ENCODE measurements at places on chromosomes 3 and 15.

- no peak for DNase-seq
Observed at GRCh38 chr3:100981164-100981911, 11.9 kb downstream of the ABI3BP start.

DNA sequence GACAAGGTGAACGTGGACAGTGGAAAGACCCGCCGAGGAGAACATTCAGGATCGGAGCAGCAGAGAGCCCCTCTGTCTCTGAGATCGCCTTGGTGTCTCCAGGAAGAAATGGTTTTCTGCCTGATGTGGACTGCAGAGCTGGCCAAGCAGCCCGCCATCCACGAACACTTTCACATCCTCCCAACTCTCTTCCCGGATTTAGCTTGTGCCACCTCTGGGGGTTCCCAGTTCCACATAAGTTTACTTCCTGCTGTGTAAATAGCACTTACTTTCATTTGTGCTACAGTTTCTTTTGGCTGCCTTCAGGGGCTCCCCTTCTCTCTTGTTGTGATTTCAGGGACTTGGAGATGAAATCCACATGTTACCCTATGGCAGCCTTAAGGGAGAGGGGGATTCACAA lies 48.4 kb downstream of the SEMA5B start:
- no peak for DNase-seq

DNA sequence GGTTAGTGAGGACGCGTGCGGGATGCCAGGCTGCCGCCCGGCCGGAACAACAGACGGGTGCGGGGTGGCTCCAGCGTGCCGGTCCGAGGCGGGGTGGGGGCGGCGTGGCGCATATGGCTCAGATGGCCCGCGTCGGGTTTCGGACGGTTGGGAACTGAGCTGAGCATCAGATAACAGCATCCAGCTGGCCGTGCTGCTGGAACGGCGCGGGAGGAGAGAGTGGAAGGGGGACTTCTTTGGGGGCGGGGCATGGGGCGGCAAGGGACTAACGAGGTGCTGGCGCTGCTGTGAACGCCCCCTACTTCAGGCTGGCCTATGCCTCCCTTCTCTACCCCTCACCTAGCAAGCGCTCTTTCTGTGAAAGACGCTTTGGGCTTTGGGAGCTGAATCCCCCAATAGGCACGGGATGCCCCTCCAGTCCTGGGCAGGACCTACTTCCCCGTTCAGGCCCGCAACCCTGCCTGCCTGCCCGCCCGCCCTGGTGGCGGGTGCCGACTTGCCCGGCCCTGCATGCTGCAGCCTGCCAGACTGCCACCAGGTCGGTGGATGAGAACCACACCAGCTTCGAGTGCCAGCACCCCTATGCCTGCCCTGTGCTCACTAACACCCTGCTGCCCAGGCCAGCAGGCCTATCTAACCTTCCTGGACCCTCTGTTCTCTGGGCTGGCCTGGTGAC lies 542 bp downstream of the INKA1 start:
- DNase-seq, result peak; percentile 25

DNA sequence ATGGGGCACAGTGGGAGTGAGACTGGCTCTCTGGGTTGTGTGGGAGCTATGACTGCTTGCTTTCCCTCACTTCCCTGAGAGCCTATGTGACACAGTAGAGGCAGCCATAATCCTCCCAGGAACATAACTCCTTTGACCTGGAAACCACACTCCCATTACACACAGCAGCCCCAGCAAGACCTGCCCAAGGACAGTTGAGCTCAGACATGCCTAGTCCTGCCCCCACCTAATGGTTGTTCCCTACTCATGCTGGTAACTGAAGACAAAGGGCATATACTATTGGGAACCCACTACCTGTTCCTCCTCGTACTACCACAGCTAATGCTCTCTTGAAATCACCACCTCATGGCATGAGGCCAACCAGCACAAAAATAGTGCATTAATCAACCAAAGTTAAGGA lies 550.4 kb upstream of the ARPP21 start:
- no peak for DNase-seq

DNA sequence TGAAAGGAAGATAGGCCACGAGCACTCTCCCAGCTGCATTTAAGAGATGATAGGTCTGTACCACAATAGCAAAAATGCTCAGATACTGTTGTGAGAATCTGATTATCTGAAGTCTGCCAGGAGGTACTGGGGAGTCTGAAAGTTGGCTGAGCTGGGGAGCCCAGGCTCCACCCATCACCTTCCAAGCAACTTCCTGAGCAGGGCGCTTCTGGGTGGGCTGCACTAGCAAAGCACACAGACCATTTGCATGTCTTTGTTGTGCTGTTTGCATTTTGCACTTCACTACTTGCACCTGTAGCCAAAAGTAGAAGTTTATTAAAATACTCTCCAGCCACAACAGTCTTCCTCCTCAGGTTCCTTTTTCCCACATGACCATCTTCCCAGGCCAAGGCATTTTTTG lies 133.2 kb downstream of the ALDH1A2 start:
- no peak for DNase-seq

GRCh38 chr15:101200181-101200580 lies 51.7 kb downstream of the CHSY1 start:
- DNase-seq, result no peak

DNA sequence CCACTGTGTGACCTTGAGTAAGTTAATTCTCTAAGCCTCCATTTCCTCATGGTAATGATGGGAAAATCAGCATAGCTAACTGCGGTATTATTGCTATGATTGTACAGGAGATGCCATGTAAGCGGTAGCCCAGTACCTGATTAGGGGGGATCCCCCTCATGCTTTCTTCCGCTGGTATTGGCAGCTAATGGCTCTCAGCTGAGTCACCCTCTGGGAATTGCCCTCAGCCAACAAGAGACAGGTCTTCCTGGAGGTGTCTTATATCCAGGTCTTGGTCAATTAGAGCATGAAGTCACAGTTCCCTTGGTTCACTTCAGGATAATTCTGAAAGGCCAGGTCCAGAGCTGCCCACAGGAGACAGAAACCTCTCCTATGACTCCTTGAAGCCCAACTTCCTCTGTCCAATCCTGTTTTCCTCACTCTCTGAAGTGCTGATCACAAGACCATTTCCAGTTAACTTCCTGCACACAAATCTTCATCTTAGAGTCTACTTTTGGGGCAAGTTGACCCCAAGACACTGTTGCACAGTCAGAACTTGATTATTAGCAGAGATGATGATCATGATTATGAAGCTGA lies 724.7 kb upstream of the ZNF385D start:
- DNase-seq, result no peak

DNA sequence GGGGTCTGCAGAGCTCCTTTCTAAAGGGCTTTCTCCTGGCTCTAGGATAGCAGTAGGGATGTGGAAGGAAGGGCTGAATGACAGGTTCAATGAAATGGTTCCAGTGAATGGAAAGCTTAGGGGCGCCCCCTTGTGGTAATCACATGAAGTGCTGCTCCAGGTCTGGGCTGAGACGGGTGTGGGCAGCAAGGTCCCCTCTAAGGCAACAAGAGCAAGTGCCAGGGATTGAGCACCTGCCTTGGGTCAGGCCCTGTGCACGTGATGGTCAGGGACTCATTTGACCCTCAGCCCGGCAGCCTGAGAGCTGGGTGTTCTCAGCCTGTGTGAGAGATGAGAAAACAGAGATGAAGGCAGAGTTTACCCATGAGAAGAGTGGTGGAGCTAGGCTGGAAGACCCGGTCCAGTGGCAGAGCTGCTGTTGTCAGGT lies 12.1 kb upstream of the CX3CR1 start:
- peak; percentile 81 for DNase-seq

DNA sequence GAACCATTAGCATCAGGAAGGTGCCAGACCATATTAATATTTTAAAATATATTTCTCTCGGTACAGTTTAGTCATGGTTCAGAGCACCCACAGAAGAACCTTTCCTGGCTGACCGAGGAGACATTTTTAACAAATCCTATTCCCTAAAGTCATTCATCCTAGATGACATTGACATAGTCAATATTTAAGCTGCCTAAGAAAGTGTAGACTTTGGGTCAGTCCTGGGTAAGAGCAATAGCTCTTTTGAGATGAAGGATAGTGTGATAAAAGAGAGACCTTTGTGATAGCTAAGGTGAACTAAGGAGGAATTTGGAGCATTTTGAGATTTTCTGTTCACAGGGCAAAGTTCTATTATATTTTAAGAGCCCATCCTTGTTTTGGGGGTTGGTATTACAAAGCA lies 47.5 kb downstream of the ZNF609 start:
- DNase-seq, result no peak

- DNase-seq, result peak; percentile 55
Observed at GRCh38 chr3:143084856-143085731, 34.5 kb upstream of the CHST2 start.

GRCh38 chr3:126277629-126278378 lies 79.4 kb downstream of the KLF15 start:
- peak; percentile 8 for DNase-seq

DNA sequence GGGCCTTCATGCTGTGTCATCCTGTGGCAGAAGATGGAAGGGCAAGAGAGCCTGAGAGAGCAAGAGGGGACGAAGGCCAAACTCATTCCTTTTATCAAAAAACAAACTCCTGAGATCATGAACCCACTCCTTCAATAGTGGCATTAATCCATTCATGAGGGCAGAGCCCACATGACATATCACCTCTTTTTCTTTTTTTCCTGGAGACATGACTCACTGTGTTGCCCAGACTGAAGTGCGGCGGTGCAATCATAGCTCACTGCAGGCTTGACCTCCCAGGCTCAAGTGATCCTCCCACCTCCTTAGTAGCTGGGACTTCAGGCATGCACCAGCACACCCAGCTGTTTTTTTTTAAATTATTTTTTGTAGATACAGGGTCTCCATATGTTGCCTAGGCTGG lies 92.0 kb upstream of the RNU6-1 start:
- no peak for DNase-seq

- DNase-seq, result no peak
Observed at GRCh38 chr3:118740722-118741290, 293.8 kb downstream of the IGSF11 start.

DNA sequence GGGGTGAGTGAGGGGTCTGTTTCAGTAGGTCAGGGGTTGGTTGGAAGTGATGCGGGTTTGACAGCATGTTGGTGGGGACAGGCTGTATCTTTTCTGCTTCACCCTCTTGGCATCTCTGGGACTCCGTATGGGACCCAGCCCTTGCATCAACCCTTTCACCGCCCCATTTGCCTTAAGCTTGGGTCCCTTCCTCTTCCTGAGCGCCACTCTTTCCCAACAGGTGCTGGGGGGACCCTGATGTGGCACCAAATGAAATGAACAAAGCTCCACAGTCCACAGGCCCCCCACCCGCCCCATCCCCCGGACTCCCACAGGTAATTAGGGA lies 1.1 kb downstream of the EIF4G1 start:
- peak; percentile 9 for DNase-seq

DNA sequence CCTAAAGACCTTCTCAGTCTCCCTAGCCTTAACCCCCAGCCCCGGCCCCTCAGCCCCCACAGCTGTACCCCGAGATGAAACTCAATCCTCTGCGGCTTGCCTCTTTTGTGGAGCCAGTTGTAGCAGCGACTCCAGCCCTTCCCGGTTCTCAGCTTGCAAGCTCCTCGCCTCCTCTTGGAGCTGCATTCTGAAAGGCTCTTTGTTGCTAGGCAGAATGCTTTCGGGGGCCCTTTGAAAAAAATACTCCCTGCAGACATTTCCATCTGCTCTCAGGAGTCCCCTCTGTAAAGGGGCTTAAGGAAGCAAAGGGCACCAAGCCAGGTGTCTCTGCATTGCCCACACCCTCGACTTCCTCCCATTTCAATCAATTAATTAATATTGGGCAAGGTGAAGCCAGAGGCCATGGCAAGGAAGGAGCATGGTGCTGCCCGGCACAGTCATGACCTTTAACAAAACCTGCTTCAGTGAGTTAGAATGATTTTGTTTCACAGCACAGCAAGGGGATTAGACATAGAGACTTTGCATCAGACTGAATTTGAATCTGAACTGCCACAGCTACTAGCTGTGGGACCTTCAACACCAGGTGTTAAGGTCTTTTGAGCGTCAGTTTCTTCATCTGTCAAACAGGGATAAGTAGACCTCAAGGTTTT lies 65.5 kb downstream of the SRGAP3 start:
- DNase-seq, result peak; percentile 24

DNA sequence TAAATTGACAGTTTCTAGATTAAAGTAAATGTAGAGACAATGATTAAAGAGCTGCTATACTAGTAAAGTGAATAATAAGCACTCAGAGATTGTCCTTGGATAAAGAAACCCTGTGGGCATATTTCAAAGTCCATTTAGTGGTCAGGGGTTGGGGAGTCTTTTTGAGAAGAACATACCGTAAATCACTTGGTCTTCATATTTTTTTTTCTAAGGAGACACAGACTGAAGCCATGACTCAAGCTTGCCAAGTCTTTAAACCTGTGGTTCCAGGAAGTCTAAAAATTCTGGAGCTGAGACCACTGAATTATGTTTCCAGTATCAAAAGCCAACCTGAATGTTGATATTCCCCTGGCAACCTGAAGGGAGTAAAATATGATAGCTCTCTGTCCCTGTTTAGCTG lies 171.0 kb downstream of the TPRG1 start:
- DNase-seq, result no peak

DNA sequence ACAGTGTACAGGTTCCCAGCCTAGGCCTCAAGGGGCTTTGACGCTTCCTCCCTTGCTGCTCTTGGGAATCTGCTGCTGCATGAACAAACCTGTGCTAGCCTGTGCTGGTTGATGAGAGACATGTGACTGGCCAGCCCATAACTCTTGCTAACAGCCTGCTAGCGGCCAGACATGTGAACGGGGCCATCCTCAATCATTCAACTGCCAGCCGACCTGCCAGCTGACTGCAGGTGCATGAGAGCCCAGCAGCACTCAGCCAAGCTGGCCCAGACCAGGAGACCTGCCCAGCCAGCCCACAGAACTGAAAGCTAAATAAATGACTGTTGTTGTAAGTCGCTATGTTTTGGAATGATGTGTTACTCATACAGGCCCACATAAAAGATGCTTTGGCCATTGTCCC lies 82.4 kb upstream of the DLG1 start:
- no peak for DNase-seq

DNA sequence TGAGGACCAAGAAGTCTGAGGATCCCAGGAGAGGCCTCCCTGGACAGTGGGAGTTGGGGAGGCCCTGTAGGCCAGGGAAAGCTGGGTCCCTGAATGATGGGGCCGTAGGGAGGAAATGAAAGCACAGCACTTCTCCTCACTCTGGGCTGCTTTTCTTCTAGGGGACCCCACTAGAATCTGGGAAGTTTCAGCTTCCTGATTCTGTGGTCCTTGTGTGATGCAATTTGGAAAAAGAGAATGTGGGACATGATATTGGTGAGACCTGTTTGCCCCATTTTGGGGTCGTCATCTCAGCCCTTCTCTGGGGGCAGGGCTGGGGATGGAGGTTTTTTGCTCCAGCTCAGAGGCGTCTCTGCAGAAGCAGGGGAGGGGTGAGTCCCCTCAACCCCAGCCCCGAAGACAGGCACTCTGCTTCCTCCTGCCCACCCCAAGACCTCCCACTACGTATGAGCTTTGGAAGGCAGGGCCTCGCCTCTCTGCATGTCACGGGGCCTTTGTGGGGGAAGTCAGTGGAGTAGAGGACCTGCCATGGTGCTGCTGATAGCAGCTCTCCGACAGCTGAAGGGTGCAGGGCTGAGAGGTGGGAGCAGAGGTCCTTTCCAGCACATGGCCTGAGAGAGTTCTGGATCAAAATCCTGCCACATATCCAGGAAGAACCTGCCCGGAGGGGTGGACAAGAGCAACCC lies 1.5 kb upstream of the SNX22 start:
- DNase-seq, result no peak
